ENCODE measurements at places on chromosomes 2 and 18.

DNA sequence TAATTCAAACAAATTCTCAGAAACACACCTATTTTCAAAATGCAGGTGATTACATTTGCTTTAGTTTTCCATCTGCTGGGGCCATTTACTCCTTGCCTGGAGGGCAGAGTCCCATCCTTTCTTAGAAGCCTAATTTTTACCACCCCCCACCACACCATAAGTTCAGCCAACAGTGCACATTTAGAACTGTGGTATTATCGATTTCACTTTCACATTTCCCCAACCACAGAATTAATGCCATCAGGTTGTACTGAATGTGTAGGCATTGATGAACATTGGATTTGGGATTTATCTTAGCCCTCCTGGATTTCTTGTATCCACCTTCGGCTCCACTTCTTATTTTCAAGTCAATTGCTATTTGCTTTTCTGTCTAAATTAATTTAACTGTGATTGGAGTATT is 4.5 kb downstream of the SCYGR3 start:
- DNase-seq = no peak

- DNase-seq = no peak
Observed at GRCh38 chr2:34365932-34366331, 766.8 kb upstream of the FAM98A start.

- DNase-seq = no peak
Observed at GRCh38 chr2:106026271-106027190, 167.6 kb downstream of the UXS1 start.

- DNase-seq = no peak
Observed at GRCh38 chr18:28512357-28512756, 335.4 kb upstream of the CDH2 start.

- DNase-seq = no peak
Observed at GRCh38 chr2:13480057-13480456, 763.3 kb downstream of the TRIB2 start.

GRCh38 chr18:69895066-69896047 is 52.3 kb downstream of the CD226 start:
- no peak for DNase-seq

DNA sequence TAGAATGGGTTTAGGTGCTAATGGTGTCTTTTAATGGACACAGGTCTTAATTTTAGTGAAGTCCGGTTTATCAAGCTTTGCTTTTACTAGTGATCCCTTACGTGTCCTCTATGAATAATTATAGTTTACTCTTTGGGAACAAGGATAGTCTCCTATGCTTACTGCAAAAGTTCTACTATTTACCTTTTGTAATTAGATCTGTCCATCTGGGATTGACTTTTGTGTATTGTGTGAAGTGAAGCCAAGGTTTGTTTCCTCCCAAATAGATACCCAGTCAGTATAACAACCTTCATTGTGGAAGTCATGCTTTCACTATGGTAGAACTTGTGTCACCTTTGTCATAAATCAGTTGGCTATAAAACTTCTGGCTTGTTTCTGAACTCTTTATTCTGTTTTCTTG is 740.9 kb upstream of the CRIM1 start:
- DNase-seq = no peak

- no peak for DNase-seq
Observed at GRCh38 chr2:70690846-70691245, 77.2 kb downstream of the ADD2 start.

DNA sequence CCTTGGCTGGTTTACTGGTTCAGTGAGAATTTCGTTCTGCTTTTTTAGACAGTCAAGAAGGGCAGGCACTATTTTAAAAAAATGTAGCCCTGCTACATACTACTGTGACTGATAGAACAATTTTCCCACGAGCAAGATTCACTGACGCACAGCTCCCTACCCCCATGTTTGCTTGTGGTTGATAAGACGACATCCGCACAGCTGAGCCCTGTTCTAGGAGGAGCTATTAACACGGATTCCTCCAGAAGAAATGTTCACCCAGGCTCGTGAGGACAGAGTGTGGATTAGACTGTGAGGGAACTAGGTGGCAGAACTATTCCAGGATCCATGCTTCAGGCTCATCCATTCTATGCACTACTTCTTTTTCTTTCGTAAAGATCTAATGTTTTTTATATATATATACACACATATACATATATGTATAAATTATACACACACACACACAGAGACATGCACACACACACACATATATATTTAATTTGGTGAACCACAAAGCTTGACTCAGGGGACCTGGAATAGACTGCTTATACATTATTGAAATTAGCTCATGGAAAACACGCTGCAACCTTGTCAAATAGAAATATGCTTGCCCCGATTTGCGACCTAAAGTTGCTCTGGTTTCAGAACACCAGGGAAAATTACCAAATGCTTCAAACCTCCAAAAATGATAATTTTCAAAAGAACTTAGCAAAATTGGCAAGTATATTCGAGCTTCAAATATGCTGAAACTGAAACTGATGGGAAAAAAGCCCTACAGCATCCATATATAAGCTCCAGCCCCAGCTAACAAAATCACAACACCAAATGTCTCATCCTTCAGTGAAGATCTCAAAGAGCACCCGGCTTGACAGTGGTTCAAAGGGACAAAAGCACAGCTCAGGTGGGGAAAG is 370.4 kb downstream of the SOCS6 start:
- peak; percentile 16 for DNase-seq

- no peak for DNase-seq
Observed at GRCh38 chr18:54822872-54823845, 5.1 kb upstream of the RAB27B start.

DNA sequence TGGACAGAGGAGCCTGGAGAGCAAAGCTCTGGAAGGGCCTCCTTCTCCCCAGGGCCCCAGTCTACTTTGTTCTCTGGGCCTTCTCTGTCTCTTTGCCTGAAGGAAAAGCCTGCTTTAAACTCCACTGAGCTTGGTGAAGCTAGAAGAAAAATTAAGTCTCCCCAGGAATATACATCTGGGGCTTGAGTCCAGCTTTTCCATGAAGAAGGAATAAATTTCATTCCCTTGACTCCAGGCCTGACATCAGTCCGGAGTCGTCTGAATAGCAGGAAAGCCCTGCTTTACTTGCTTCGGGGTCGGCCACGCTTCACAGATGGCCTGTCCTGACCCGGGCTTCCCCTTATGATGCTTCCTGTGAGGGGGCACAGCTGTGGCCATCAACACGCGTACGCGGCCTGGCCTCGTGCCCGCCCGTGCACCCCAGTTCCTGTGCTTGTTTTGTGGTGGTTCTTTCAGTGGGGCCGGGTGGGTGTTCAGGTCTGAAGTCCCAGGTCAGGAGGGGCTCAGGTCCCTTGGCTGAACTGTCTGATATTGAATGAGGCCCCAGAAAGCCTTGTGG is 73.6 kb downstream of the ACOXL start:
- no peak for DNase-seq

DNA sequence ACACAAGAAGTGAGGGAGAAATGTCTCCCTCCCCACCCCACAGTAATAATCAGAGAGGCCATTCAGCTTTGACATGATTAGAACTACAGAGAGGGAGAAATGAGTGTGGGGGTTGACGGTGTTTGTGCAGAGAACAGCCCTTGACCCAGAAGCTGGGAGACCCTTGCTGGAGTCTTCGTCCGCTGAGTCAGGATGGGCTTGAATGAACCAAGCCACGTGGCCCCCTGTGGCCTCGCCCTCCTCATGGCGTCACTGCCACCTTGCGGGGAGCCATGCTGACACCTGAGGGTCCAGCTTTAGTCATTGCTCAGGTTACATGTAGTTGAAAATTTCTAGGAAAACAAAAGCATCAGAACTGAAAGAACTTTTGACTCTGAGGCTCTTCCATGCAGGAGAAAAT is 101.2 kb downstream of the DGKD start:
- DNase-seq = no peak

DNA sequence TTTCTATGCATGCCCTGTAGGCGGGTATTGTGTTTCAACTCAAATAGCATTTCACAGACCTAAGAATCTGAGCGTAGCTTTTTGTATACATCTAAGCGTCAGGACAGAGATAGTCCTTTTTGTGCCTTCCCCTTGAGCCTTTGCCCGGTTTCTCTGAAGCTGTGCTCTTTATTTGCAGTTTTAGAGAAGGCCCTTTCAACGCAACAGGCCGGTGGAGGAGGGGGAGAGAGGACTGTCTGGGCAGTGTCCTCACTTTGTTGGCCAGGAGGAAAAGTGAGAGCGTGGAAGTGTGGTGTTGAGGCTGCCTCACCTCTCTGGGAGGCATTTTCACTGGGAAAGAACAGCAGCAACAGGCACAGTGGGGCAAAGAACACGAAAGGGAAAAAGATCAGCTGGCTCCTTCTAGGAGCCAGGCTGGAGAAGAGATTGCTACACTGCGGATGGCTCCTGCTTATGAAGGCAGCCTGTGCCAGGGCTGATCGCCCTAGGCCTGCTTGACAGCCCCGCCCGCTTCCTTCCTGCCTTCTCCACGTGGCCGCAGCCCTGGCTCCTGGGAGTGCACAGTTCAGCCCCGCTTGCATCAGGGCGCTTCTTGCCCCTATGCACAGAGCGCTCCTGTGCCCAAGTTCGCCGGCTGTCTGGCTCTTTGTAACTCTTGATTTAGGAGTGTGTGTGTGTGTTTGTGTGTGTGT is 195.6 kb upstream of the POU3F3 start:
- no peak for DNase-seq

- DNase-seq = no peak
Observed at GRCh38 chr2:96452053-96452452, 53.1 kb downstream of the NEURL3 start.

GRCh38 chr18:68766433-68766832 is 31.4 kb upstream of the CCDC102B start:
- DNase-seq = no peak

GRCh38 chr2:41500895-41501294 is 546.9 kb upstream of the PKDCC start:
- DNase-seq = no peak

- no peak for DNase-seq
Observed at GRCh38 chr2:110946902-110947301, 173.8 kb upstream of the BCL2L11 start.

GRCh38 chr2:236631856-236632291 is 62.2 kb downstream of the ACKR3 start:
- DNase-seq = no peak

DNA sequence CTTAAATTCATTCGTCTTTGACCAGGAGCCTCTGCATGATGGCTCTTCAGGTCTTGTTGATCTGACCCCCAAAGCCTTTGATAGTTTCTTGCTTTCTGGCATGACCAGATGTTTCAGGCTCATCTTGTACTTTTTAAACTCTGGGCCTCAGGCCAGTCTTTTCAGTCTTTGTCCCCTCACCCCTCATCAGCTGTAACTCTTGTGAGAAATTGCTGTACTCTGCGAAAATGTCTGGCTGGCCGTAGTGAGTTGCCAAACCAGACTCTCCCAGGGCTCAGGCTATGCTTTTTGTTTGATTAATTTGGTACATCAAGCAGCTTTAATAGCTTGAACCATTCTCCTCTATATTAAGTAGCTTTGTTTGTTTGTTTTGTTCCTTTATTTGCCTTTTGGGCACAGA is 75.9 kb downstream of the BABAM2 start:
- DNase-seq = no peak

DNA sequence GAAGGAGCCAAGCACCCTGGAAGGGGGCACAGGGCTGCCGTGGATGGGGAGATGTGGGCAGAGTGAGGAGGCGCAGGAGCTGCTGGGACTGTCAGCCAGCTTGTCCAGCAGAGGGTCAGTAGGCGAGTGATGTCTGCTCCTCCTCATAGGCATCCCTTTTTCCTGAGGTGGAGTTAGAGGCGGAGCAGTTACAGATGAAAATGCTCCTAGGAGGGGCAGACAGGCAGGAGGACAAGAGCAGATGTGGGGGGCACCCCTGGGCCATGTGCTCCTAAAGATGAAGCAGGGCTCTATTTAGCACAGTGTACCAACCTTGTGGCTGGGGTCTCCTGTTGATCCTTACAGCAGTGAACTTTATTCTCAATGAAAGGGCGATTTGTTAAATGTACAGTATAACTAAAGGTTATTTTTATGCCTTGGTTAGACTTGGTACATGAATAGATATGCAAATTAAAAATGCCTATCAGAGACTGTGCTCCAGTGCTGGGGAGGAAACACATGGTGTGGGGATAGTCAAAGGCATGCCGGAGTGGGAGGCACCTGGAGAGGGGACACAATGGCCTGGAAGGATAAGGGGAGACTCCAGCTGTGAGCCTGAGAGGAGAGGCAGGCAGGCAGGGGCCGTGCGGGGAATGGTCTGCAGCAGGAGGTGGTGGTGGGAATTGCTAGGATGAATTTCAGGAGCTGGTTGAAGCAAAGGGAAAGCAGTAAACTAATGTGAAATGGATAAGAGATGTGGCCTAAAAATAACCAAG is 175.3 kb downstream of the CLIP4 start:
- DNase-seq = no peak

DNA sequence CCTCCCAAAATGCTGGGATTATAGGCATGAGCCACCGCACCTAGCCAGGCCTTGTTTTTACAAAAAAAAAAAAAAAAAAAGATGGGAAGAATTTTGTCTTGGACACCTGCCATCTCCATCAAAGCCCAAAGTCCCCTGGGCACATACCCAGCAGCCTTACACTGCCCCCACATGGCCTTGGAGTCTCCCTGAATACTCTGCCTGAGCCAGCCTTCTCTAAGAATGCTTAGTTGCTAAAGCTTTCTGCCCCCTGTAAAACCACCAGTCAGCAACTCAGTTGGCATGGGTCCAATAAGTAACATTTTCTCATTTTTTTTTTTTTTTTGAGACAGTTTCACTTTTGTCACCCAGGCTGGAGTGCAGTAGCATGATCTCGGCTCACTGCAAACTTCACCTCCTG is 40.6 kb downstream of the SPC25 start:
- DNase-seq = no peak

DNA sequence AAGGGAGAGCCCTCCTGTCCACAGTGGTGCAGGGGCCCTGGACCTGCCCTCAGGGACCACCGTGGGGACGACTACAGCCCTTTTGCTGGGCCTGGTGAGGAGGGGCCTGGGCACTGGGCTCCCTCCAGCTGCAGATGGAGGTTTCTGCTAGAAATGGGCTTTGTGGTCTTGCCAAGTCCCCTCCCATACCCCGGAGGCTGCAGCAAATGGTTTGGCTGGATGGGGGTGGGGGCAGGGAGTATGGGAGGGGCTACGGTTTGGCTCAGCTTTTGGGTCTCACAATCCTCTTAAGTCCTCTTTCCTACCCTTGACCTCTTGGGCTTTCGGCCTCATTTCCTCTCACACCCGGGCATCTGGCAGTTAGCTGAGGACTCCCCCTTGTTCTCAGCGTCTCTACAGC is 21.7 kb downstream of the TET3 start:
- no peak for DNase-seq

DNA sequence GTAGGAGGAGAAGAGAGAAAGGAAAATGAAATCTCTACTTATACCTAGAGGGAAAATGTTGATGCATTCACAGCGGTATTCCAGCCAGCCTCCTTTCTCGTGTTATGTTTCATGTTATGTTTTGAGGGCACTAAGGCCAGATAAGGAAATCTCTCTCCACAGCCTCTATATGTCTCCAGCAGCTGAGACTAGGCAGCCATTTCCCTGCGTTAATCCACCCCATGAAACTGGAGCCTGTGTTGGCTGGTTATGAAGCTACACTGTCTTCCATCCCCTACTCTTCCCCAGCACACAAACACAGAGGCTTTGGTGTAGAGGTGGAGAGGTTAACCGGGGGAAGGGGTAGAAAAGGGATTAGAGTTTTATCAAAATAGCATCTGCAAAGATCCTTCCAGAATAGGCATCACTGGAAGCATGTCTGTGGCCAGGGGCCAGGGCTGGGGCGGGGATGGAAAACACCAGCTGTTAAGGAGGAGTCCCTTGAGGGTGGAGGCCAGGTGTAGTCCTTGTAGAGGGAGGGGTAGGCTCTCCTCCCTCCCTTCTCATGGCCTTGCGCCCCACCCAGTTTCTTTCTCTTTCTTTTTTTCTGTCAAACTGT is 100.9 kb upstream of the TNP1 start:
- no peak for DNase-seq

GRCh38 chr2:36333350-36334012 is 22.1 kb upstream of the CRIM1 start:
- no peak for DNase-seq

GRCh38 chr2:219446101-219446504 is 11.5 kb downstream of the SPEG start:
- DNase-seq = no peak
